T-helper 22 cell (primary cell): ENCODE measurements at places on chromosomes 2 and 18.

- DNase-seq = no peak
These were observed 180.8 kb downstream of the SLC8A1 start for GRCh38 chr2:40271094-40271493.

GRCh38 chr2:172456002-172456401 lies 28.6 kb downstream of the ITGA6 start:
- no peak for DNase-seq

DNA sequence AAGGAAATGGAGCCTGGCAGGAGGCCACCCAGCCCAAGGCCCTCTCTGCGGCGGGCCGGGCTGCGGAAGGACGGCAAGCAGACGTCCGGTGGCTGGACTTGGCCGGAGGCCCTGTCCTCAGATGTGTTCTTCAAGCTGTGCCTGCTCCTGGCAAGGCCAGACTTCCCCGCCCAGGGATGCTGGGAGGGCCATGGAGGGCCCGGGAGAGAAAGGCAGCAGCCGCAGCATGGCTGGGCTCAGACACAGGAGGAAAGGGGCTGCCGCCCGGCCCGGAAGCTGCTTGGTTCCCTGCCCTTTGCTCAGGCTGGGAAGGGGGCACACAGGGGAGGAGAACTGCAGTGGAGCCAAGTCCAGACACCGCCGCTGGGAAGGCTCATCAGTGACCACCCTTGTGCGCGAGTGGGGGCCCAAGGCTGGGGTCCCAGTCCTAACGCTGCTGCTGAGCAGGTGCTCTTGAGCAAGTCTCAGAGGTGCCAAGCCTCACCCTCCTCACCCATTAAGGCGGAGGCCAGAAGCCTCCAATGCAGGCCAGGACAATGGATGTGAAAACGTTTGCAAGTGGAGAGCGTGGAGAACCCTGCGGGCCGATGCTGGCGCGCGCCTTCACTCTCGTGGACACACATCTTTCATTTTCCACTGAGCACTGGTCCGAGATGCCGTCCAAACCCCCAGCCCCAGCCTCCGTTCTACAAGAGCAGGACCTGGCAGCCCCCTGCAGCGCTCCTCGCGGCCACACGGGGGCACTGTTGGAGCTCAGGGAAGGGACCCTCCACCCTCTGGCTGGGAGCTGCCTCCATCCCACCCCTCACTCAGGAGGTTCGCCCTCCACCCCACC lies 7.9 kb downstream of the CROCC2 start:
- DNase-seq = peak; percentile 13

DNA sequence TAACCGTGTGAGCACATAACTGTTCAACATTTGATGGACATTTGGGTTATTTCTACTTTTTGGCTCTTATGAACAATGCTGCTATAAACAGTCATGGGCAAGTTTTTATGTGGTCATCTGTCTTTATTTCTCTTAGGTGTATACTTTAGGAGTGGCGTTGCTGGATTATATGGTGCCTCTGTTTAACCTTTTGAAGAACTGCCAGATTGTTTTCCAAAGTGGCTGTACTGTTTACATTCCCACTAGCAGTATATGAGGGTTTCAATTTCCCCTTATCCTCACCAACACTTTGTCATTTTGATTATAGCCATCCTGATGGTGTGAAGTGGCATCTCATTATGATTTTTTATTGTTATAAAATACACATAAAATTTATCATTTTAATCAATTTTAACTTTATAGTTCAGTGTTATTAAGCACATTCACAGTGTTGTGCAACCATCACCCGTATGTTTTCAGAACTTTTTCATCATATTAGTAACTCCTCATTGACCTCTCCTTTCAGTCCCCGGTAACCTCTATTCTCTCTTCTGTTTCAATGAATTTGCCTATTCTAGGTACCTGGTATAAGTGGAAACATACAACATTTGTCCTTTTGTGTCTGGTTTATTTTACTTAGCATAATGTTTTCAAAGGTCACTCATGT lies 55.4 kb downstream of the EML4 start:
- DNase-seq = no peak

- no peak for DNase-seq
These were observed 266.6 kb downstream of the ETAA1 start for GRCh38 chr2:67663776-67664175.

- no peak for DNase-seq
These were observed 192.1 kb upstream of the DOK6 start for GRCh38 chr18:69208545-69208944.

DNA sequence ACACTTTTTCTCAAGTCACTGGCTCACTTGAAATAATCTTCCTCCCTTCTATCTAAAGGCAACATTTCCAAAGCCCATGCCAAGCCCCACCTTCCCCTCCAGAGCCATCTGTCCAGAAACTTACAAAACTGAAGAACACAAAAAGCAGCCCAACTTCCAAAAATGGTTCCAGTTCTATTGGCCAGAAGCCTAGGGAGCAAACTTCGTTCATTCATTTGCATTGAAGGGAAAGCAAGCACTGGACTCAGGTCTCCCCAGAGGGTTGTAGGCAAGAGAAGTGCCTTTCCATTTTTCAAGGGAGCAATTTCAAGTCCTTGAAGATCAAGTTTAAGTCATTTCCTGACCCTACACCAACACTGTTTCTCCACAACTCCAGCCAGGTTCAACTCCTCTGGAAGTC lies 585.0 kb downstream of the BCL11A start:
- no peak for DNase-seq

DNA sequence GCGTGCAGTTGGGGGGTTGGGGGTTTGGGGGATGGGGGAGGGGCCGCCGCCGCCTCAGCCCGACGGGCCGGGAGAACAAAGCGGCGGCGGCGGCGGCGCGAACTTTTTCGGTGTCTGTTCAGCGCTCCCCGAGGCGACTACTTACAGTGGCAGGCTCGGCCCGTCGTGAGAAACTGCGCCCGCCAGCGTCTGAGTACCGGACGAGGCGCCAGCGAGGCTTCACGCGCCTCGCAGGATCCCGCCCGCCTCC lies 172 bp downstream of the PRKD3 start:
- DNase-seq = peak; percentile 57

GRCh38 chr2:114373591-114373990 lies 68.8 kb upstream of the DPP10 start:
- DNase-seq = no peak
